Left ventricle myocardium superior (tissue), 1 donor: ENCODE measurements at places on chromosomes 12 and 14.

DNA sequence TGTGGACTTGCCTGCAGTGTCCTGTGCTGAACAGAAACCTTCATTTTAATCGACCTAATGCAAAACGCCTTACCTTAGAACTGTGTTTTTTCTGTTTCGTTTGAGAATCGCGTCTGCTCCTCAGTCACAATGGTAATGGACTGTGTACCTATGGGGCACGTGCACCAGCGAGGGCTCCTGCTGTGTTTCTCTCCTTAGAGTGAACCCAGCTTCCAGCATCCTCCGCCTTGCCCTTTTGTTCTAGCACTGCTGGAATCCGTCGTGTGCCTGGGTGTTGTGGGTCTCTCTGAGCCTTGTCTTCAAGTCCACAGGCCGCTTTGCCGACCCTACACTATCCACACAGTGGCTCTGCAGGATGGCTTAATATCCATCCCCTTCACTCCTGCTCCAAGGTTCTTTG lies 3.6 kb downstream of the AMN start:
- no peak for DNase-seq

DNA sequence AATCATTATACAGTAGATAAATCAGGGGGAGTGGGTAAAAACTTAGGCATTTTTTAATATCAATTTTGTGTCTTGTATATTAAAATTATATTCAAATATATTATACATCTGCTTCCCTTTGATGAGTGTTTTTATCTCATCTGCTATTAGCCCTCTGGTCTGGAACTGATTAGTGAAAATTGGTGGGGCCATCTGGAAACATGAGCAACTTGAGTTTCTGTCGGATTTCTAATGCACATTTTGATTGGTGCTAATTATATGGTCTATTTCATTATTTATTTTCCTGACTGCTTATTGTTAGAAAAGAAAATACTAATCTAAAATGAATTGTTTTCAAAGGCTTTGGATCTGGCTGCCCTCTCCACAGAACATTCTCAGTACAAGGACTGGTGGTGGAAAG lies 28.2 kb downstream of the TTC8 start:
- DNase-seq: no peak

GRCh38 chr12:71460318-71460717 lies 20.7 kb downstream of the LGR5 start:
- DNase-seq: no peak

GRCh38 chr14:71399057-71399487 lies 491.8 kb downstream of the PCNX1 start:
- DNase-seq: no peak

DNA sequence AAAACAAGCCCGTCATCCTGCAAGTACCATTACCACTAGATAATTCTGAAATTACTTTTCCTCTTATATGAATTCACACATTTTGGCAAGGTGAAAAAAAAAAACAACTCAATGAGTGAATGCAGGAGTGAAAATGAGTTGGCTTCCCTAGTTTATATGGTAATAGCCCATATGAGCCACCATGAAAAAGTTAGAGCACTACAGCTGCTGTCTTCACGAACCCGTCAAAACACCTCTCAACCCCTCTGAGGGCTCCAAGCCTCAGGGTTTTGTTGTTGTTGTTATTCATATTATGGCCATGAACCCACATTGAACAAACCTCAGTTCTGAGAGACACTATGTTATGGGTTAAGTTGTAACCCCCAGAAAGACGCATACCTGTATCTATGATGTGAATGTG lies 289.9 kb upstream of the CAND1 start:
- DNase-seq: no peak

- no peak for DNase-seq
Observed at GRCh38 chr12:64756376-64756775, 2.8 kb downstream of the GNS start.

- no peak for DNase-seq
Observed at GRCh38 chr12:92141591-92142121, 4.0 kb downstream of the BTG1 start.

DNA sequence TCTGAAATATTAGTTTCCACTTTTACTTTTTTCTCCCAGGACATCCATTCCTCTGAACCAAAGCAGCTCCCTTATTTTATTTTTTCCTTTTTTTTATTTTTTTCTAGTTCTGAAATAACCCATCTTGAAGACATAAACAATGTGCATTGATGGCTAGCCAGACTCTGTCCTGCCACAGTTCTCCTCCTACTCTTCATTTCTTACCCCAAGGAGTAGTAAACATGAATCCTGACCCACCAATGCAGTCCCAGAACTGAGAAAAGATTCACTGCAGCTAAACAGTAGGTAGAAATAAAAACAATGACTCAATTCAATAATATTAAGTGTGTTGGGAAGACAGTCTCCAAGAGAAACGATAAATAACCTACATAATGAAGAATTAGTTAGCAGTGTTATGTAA lies 65.7 kb upstream of the NOVA1 start:
- no peak for DNase-seq

DNA sequence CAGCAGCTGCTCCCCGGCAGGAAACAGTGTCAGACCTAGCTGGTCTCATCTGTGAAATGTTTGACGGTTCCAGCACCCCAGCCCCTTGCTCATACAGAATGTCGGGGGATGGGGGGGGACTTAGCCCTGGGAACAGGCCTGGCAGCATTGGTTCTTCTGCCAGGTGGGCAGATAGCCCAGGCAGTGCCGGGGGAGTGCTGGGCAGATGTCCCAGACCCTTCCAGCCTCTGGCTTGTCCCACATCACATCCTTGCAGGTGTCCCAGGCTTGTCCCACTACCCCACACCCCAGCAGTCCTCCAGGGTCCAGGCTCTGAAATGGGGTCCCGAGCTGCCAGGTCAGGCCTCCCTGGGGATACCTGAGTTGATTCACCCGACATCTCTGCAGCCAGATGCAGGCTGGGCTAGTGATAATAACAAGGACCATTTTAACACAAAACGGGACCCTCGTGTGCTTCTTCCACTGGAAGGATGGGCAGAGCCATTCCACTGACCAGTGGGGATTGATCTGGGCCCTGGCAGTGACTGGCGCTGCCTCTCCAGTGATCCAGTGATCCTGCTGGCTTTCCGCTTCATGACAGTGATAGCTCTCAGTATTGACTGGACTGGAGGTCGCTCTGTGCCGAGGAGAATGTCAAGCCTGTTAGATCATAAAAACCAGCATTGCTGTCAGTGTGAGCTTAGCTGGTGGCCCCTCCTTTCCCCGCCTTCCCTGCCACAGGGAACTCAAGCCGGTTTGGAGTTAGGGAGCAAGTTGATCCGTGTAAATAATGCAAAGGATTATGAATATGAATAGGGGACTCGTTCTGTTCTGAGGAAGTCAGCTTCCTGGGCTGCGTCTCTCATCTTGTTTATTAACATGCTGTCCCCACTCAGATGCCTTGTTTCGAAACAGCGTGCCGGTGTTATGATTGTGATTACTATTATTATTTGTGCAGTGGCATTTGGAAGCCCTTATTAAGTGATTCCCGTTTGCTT lies 180.6 kb downstream of the AACS start:
- no peak for DNase-seq

GRCh38 chr12:48532601-48533000 lies 7.2 kb downstream of the OR8S1 start:
- DNase-seq: no peak

- DNase-seq: no peak
Observed at GRCh38 chr12:51417826-51418225, 6.8 kb upstream of the SLC4A8 start.
